ENCODE measurements at places on chromosomes 12 and 14. TPM values are rescaled to one million over a fixed set of nuclear protein-coding genes. Genes with fewer than 3 reads are reported as not detected.
A peak's percentile ranks its signal among the peaks of the same experiment; 100 is the strongest.

AMDHD1 gene
- 1.1 TPM for total RNA-seq

FOXN4 gene
- not detected for total RNA-seq

STON2 gene
- total RNA-seq: not detected

UNC79 gene
- 0.05 TPM for total RNA-seq

PPP2R5C gene
- 238 TPM for total RNA-seq

ZNF641 gene
- total RNA-seq: 5.1 TPM

TBX5 gene
- not detected for total RNA-seq

BCL11B gene
- total RNA-seq: 53.0 TPM

CELA1 gene
- 0.29 TPM for total RNA-seq

TAS2R7 gene
- total RNA-seq: not detected

SVOP gene
- not detected for total RNA-seq

AQP6 gene
- total RNA-seq: not detected

GALNT6 gene
- total RNA-seq: 18.0 TPM

DUSP6 gene
- 15.3 TPM for total RNA-seq

PPP1R12A gene
- 56.6 TPM for total RNA-seq

IFNG-AS1 gene
- not detected for total RNA-seq

ANAPC7 gene
- total RNA-seq: 52.9 TPM

NRXN3 gene
- total RNA-seq: not detected

RPGRIP1 gene
- not detected for total RNA-seq

ZNF705A gene
- total RNA-seq: not detected

PRIMA1 gene
- total RNA-seq: not detected

GRCh38 chr12:106915635-106916026, 40.1 kb upstream of the TMEM263 start:
- DNase-seq: no peak

GRCh38 chr14:20680843-20681347, 3.5 kb upstream of the RNASE4 start:
- DNase-seq: peak; percentile 66

GRCh38 chr12:52846356-52846970, 2.3 kb downstream of the KRT78 start:
- DNase-seq: no peak

GRCh38 chr14:69460093-69460701, 24.3 kb upstream of the PLEKHD1 start:
- peak; percentile 79 for DNase-seq

GRCh38 chr12:65525491-65526141, 247.1 kb downstream of the MSRB3 start:
- no peak for DNase-seq

- no peak for DNase-seq
Measured at GRCh38 chr14:104219731-104220214, 81.4 kb downstream of the KIF26A start.

DNA sequence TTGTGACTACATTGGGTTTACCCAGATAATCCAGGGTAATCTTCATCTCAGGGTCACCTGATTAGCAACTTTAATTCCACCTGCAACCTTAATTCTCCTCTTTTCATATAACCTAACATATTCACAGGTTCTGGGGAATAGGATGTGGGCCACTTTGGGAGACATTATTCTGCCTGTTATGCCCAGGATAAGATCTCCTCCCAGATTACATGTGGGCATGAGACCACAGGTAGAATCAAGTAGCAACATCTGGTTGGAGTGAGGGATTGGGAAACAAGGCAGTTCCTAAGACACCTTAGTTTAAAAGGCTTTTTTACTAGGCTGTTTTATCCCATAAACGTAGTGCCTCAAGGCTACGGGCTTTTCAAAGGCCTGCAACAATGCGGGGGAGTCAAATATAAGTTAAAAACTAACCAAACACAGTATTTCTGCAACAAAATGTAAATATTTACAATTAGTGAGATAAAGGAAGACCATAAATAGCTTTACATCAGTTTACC, 181.5 kb downstream of the FOXA1 start:
- no peak for DNase-seq

DNA sequence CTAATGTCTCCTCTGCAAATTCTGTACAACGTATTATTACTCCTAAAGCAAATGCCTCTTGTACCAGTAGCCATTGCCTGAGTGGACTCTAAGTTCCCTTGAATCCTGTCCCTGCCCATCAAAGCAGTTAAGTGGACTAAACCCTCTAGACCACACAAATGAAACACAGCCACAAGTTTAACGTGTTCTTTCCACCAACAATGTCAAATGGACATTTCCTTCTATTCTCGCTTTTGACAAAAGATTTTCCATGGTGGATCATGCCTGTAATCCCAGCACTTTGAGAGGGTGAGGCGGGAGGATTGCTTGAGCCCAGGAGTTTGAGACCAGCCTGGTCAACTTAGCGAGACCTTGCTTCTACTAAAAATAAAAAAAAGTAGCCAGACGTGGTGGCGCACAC, 15.9 kb downstream of the CCDC88C start:
- no peak for DNase-seq

- DNase-seq: no peak
Measured at GRCh38 chr14:23062002-23062401, 4.7 kb upstream of the CDH24 start.

DNA sequence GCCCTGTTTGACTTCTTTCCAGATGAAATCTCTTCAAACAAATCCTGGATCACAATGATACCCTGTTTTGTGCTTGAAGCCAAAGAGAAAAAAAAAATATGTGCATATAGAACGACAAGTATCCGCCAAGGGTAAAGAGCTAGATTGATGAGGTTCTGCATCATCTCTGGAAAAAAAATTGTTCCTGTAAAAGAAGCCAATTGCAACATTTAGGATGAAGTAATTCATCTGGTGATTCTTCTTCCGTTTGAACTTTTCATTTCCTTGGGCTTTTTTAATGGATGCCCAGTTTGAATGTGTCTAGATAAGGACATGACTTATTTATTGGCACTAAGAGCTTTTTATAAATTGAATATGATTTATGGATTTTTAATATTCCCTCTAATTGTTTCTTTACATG, 38.1 kb upstream of the NPAS3 start:
- no peak for DNase-seq

DNA sequence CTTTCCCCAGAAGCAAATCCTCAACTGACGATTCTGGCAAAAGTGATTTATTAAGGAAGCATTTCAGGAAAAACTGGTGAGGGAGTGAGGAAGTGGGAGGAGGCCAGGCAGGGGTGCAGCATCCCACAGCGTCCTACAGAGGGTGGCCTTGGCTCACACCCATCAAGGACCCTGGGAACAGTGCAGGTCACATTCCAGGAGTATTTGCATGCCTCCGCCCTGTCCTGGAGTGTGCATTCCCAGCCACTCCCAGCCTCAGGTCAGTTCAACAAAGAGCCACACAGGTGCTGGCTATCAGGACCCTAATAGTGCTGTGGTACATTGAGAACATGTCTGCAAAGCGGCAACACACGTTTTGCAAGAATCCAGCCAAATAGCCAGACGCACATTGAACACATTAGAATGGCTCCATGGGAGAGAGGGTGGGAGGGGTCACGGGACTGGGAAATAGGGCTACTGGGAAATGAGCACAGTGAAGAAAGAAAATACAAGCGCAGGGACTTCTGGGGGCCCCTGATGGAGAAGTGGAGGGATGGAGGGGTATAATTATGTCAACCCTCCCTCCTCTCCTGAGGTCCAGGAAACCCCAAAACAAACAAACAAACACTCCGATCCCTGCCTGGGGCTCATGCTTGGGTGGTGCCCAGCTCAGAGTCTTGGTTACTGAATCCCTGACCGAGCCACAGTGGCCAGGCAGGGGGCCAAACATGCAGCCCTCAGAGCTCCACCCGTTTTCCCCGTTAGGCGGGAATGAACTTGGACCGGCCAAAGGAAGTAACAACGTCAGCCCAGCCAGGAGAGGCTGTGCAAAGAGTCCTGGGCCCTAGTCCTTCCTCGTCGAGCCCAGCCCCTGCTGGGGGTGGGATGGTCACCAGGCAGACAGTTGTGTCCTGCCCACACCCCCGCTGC, 36.5 kb downstream of the CMKLR1 start:
- DNase-seq: no peak

DNA sequence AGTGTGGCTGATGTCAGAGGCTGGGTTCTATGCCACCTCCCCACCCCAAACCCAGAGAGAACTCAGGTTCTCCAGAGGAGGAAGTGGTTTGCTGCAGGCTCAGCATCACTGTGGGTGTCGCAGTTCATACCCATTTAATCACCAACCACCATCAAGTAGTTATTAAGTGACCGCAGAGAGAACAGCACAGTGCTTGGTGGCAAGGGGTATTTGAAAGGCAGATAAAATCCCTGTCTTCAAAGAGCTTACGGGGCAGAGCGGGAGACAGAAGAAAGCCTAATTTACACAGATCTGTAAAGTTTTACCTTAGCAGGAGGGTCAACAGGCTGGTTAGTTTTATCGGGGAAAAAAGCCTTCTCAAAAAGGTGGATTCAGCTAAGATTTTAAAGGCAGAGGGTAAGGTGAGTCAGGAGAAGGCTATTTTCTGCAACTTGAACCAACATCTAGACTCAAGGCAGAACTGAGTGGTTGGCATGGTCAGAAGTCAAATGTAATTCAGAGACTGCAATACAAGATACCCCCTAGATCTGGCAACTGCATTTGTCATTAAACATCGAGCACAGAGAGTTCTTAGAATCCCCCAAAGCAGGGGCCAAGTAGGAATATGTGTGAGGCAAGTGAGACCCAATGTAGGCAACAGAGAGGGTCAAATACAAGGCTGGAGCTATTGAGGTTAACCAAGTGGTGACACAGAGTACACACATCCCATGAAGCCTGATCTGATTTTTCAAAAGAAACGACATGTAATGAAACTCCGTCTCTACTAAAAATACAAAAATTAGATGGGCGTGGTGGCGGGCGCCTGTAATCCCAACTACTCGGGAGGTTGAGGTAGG, 13.2 kb downstream of the PXN start:
- peak; percentile 87 for DNase-seq

GRCh38 chr14:104974146-104974541, 4.0 kb downstream of the AHNAK2 start:
- DNase-seq: no peak

- DNase-seq: no peak
Measured at GRCh38 chr12:23731035-23731434, 218.4 kb downstream of the SOX5 start.

GRCh38 chr14:104532191-104532555, 47.4 kb upstream of the C14orf180 start:
- no peak for DNase-seq

GRCh38 chr12:104348283-104348993, 44.9 kb downstream of the EID3 start:
- DNase-seq: no peak

GRCh38 chr12:5803532-5803931, 141.5 kb downstream of the ANO2 start:
- DNase-seq: no peak

- no peak for DNase-seq
Measured at GRCh38 chr12:53744130-53744441, 7.7 kb downstream of the CISTR start.

- no peak for DNase-seq
Measured at GRCh38 chr12:80422550-80422949, 21.5 kb upstream of the PTPRQ start.

DNA sequence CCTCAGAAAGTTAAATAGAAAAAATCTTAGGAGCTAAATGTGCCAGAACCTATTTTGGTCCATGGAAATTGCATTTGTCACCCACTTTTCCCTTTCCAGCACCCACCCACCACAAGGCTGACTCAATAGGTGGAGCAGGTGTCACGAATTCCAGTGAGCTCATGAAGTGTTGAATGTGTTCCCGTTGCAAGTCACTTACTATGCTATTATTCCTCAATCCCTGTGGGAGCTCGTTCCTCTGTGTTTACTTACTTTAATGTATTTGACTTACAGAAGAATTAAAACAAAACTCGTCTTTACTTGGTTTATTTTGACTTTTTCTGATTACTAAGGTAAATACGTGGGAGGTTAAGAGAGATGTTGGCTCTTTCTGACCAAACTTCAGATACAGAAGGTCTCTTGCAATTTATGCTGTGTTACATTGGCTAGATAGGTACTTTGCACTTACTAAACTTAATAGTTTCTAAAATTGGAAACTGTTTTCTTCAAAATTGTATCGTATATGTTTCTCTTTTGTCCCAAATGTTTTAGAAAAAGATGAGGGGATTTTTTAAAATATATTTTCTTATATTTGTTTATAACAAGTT, 269.4 kb upstream of the NOVA1 start:
- DNase-seq: no peak

DNA sequence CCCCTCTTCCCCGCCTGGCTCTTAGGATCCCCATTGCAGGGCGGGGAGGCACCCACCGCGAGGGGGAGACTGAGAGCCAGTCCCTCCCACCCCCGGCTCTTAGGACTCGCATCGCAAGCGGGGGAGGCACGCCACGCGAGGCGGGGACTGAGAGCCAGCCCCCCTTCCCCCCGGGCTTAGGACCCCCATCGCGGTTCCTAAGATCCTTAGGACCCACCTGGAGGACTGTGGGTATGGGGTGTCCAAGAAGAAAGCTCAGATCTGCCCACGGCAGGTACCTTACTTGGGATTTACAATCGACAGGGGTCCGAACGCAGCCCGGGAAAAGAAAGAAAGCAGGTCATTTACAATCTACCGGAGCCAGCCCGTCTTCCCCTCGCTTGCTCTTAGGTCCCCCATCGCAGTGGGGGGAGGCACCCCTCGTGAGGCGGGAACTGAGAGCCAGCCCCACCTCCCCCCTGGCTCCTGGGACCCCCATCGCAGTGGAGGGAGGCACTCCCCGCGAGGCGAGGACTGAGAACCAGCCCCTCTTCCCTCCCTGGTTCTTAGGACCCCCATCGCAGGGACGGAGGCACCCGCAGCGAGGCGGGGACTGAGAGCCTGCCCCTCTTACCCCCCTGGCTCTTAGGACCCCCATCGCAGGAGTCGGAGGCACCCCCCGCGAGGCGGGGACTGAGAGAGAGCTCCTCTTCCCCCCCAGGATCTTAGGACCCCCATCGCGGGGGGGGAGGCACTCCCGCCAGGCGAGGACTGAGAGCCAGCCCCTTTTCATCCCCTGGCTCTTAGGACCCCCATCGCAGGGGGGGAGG, 43.7 kb downstream of the DDX11 start:
- DNase-seq: peak; percentile 63

DNA sequence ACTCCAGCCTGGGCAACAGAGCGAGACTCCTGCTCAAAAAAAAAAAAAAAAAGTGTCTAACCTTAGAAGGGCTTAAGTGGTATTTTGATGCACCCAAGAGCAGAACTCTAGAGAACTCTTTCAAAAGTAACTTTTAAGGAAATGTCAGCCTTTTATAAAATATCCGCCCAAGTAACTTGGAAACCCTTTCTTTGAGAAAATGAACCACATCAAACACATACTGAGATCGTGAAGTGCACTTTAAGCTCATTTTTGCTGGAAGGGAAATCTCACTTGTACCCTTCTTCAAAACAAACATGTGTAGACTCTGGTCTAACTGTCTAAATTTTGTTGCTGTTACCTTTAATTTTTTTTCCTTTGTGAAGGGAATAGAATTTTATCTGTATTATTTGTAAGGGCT, 5.5 kb downstream of the C12orf56 start:
- no peak for DNase-seq

All from activated CD8-positive, alpha-beta T cell treated with anti-CD3 and anti-CD28 coated beads for 36 hours (primary cell).